Stimulated activated CD8-positive, alpha-beta memory T cell treated with anti-CD3 and anti-CD28 coated beads, Interleukin-15, amount 100 ng/mL, for 24 hours (primary cell): ENCODE measurements at places on chromosomes 13 and 19.

- no peak for DNase-seq
Measured at GRCh38 chr19:4372165-4373012, 28.0 kb downstream of the SH3GL1 start.

GRCh38 chr13:24036115-24036514 lies 124.4 kb upstream of the SPATA13 start:
- no peak for DNase-seq

GRCh38 chr19:58366585-58367430 lies 4.3 kb upstream of the ZNF497 start:
- no peak for DNase-seq

GRCh38 chr19:5691822-5692722 lies 2.0 kb downstream of the RPL36 start:
- no peak for DNase-seq

DNA sequence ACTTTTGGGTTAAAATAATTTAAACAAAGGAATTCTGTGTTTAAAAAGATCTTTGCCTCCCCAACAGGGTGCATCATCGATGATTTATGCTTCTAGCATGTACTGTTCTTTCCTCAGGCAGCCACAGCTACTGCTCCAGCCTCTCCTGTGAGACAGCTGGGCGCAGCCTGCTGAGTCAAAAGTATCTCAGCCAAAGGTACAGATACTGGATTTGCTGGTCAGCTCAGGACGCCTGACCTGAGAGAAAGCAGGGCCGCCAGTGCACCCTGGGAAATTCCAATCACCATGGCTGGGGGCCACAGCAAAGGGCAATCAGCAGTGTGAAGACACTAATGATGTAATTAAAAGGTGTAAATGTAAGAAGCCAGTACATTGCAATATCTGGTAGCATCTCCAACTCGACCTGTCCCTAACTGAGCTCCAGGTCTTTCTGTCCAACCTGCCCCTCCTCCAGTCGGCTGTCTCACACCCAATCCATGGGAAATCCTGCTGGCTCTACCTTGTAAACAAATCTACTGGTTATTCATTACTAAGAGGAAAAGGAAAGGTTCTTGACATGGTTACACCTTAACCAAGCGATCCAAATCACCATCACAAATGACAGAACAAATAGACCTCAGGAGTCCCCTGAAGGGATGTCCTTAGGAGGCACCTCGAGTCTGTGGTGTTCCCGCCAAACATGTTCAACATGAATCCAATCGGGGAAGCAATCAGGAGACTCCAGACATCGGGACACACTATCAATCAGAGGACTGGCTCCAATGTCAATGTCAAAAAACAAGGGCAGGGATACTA lies 7.3 kb downstream of the OPA3 start:
- no peak for DNase-seq

GRCh38 chr13:46051968-46052318 lies 603 bp downstream of the ZC3H13 start:
- DNase-seq, result no peak

DNA sequence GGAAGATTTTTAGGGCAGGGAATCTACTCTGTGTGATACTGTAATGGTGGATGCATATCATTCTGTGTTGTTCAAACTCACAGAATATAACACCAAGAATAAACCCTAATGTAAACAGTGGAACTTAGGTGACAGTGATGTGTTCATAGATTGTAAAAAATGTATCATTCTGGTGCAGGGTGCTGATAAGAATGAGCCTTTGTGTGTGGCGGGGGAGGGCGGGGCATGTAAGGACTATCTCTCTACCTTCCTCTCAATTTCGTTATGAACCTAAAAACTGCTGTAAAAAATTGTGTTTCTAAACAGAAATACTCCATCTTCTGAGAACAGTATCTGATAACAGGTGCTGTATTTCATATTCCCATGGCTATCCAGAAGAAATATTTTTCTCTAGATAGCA lies 35.6 kb downstream of the TNFRSF19 start:
- DNase-seq, result no peak

GRCh38 chr19:35468637-35469036 lies 20.6 kb downstream of the FFAR2 start:
- DNase-seq, result peak; percentile 11

DNA sequence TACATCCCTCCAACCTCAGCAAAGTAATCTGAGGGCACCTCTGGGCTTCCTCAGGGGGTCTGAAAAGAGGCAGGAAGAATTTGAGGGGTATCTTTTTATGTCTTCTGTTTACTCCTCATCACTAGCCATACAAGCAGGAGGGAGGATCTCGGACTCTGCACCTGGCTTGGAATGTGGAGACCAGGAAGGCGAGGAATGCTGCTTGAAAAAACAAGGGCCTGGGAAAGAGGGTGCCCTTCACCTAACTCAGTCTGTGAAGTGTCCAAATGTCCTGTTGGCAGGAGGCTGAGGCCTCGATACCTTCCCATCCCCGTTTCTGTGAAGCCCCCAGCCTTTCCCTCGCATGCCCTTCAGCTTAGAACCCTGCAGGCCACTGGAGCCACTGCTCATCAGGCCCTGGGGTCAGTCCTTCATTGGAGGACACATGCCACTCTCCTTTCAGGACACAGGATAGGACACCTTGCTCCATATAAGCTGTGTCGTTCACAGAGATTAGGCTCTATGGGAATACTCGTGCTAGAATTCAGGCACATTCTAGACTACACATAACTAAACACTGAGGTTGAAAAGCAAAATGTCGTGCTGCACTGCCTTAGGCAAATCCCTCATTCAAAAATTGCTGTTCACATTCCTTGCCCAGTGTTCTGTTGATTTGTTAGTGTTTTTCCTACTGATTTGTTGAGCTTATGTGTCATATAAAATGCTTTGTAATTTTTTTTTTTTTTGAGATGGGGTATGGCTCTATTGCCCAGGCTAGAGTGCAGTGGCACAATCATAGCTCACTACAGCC lies 49.7 kb downstream of the ESD start:
- DNase-seq, result no peak

DNA sequence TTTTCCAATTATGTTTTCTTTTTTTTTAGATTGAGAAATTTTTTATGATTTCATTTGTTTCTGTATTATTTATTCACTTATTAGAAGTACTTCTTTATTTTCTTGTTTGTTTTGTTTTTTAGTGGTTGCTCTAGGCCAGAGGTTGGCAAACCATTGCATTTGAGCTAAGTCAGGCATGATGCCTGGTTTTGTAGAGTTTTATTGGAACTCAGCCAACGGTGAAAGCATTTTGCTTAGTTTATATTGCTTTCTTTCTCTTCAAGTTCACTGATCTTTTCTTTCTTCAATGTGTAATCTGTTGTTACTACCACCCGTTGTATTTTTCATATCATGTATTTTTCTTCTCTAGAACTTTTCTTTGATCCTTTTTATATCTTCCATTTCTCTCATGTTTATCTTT lies 19.7 kb downstream of the ZNF567 start:
- DNase-seq, result no peak

DNA sequence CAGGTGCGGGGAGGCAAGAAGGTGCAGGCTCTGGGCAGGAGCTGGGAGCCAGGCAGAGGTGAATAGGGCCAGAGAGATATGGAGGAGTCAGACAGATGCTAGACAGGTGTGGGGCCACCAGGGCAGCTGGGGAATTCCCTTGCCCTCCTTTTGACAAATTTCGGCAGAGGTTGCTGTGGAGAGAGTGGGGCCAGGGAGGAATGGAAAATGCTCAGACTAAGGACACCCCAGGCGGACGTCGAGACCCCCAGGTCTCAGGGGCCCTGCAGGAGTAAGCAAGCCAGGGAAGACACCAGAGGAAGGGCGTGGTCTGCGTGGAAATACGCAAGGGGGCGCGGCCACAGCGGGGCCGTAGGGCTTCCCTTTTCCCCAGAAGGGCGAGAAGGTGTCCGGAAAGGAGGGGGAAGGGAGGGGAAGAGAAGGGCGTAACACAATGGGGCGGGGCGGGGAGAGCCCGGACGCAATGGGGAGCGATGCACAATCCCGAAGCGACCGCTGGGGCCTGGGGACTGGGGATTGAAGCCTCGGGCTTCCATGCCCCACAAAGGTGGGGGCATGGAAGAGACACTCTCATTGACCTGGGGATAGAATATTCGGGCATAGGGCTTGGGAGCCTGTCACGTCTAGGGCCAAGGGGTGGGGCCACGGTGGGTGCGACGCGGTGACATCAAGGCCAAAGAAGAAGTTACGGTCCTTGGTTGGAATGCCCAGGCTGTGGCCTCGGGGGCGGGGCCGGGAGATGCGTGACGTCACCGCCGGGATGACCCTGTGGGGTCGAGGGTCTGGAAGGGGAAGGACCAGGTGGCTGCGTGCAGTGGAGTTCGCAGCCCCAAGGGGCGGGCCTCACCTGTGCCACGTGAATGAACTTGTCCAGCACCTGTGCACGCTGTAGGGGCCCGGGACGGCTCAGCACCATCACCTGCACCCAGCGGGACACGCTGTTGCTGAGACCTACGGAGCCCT lies 8.2 kb downstream of the RASGRP4 start:
- peak; percentile 23 for DNase-seq

DNA sequence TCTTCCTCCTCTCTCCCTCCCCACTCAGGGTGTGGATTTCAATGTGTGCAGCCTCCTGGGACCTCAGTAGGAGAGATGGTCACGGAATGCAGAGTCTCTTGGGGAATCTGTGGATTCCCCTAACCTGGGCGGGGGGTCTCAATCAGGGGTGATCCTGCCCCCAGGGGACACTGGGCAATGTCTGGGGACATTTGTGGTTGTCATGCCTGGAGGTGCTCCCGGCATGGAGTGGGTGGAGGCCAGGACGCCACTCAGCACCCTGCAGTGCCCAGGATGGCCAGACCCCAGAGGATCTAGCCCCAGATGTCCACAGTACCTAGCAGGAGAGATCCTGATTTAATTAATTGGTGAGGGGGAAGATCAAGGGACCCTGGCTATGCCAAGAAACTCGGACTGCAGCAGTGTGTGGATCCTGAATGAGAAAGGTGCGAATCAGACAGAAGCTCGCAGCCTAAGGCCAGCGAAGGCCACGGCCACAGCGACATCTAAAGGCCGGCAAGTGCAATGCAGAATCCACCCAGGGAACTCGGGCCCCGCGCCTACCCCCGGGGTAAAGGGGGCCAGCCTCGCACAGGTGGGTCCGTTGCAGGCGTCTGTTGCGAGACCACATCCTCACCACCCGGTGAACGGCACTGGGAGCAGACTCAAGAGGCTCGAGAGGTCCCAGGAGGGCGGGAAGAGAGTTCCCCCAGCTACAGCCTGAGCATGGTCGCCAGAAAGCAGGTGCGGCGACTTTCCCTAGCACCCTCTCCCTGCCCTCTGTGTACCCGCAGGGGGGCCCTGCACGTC lies 88.8 kb downstream of the GNG7 start:
- no peak for DNase-seq

GRCh38 chr13:114096031-114096485 lies 36.4 kb downstream of the RASA3 start:
- no peak for DNase-seq

GRCh38 chr13:57874530-57874929 lies 243.0 kb downstream of the PCDH17 start:
- DNase-seq, result no peak

GRCh38 chr13:109123971-109124370 lies 494.6 kb downstream of the MYO16 start:
- DNase-seq, result no peak

DNA sequence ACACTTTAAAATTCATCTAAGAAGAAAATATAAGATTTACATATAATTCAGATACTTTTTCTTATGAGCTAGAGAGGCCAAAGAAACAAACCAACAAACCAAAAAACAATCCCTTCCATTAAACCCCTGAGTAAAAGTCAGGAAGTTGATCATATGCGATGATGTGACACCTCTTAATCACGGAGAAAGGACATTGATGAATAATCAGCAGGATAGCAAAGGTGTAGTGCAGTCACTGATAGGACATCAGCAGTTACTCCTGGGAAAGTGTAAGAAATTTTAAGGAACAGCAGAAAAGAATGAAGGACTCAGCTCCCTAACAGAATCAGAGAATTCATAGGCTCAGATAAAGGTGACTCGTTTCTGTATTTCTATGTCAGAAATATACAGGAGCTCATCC lies 202.4 kb upstream of the EDNRB start:
- DNase-seq, result no peak

DNA sequence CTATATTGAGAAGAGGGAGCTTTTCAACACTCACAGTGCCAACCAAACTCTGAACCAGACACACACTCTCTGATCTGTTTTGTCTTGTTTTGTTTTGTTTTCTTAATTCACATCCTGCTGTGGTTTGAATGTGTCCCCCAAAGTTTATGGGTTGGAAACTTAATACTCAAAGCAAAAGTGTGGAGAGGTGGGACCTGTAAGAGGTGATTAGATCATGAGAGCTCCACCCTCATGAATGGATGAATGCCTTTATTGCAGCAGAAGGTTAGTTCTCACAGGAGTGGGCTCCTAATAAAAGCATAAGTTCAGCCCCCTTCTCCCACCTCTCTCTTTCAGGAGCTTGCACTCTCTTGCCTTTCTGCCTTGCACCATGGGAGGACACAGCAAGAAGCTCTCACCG lies 957.1 kb downstream of the PCDH9 start:
- DNase-seq, result no peak

GRCh38 chr19:36013280-36014011 lies 567 bp downstream of the ALKBH6 start:
- DNase-seq, result no peak

- DNase-seq, result no peak
Measured at GRCh38 chr19:38278751-38279150, 14.4 kb downstream of the SPINT2 start.

GRCh38 chr19:11422163-11423065 lies 3.3 kb upstream of the RGL3 start:
- peak; percentile 39 for DNase-seq

- DNase-seq, result no peak
Measured at GRCh38 chr19:16084067-16084685, 7.9 kb downstream of the TPM4 start.

- no peak for DNase-seq
Measured at GRCh38 chr19:27691991-27692390, 1521.0 kb downstream of the UQCRFS1 start.

DNA sequence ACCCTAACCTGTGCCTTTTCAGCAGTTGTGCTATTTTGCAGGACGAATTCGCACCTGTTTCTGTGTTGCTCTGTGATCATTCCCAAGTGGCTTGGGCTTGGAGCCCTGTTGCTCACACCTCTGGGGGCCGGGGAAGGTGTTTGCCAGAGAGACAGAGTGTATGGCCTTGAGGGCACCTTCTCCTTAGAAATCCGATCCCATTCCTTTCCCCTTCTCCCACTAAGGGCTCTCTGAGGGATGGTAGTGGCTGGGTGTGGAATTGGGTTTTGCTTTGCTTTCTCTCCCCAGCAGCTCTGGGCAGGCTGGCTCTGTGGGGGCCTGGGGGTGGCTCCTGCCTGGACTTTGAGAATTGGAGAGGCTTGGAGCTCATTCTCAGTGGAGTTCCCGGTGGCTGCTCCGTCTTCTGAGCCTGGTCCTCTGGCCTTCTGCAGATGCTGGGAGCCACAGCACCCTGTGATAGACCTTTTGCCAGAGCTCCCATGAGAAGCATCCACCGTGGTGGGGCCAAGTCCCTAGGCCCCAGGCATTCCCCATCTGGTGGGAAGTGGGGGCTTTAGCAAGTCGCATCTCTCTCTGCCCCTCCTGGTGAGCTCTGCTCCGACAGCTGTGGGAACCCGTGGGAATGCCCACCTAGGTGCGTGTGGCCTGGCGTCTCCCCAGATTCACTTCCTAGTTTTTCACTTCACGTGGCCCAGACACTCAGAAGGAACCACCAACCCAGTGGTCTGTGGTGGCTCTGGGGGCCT lies 26.1 kb downstream of the ATP11A start:
- DNase-seq, result no peak

- no peak for DNase-seq
Measured at GRCh38 chr19:56839652-56840450, 675 bp downstream of the PEG3 start.

- DNase-seq, result no peak
Measured at GRCh38 chr19:21410166-21410565, 13.2 kb downstream of the ZNF493 start.

- no peak for DNase-seq
Measured at GRCh38 chr13:58187881-58188280, 556.3 kb downstream of the PCDH17 start.

- no peak for DNase-seq
Measured at GRCh38 chr13:42660333-42660965, 86.5 kb downstream of the TNFSF11 start.
